Type B pancreatic cell (in vitro differentiated cells): ENCODE measurements at places on chromosomes 1 and 21.

GRCh38 chr21:42578761-42579415 lies 65.2 kb downstream of the SLC37A1 start:
- DNase-seq = no peak

DNA sequence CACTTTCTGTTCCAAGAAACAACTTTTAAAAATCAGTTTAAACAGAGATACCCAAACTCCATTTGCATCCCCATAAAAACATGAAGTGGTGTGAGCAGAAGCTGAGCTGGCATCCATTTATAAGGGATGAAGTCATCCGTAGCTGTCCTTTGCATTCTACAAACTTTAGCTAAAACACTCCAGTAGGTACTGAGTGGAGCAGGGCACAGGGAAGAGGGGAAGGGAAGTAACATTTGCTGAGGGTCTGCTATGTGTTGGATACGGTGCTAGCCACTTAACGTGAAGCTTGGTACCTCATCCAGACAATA lies 32.9 kb downstream of the VWA5B1 start:
- no peak for DNase-seq

- DNase-seq = no peak
These were observed 20.6 kb upstream of the SLC45A3 start for GRCh38 chr1:205700865-205701401.

DNA sequence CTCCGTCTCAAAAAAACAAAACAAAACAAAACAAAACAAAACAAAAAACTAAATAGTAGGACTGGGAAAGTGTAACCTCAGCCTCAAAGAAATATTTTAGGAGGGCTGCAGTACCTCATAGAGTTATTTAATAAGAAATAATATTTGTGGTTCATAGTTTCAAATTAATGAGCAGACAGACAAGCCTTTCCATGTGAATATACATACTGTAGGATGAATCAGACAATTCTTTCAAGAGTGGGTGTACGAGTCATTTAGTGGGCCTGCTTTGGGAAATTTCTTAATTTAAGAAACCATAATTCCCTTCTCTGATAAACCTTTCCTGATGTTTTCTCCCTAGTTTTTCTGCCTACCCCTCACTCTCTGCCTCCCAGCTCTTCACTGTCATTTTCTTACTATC lies 52.5 kb downstream of the CDC14A start:
- no peak for DNase-seq

- no peak for DNase-seq
These were observed 152.9 kb upstream of the HMGB4 start for GRCh38 chr1:33710967-33711366.
